ENCODE measurements at places on chromosomes 11 and 22.

- no peak for DNase-seq
Observed at GRCh38 chr11:128616161-128616560, 28.8 kb upstream of the ETS1 start.

GRCh38 chr22:27245056-27245455, 556.5 kb downstream of the MN1 start:
- DNase-seq: no peak

DNA sequence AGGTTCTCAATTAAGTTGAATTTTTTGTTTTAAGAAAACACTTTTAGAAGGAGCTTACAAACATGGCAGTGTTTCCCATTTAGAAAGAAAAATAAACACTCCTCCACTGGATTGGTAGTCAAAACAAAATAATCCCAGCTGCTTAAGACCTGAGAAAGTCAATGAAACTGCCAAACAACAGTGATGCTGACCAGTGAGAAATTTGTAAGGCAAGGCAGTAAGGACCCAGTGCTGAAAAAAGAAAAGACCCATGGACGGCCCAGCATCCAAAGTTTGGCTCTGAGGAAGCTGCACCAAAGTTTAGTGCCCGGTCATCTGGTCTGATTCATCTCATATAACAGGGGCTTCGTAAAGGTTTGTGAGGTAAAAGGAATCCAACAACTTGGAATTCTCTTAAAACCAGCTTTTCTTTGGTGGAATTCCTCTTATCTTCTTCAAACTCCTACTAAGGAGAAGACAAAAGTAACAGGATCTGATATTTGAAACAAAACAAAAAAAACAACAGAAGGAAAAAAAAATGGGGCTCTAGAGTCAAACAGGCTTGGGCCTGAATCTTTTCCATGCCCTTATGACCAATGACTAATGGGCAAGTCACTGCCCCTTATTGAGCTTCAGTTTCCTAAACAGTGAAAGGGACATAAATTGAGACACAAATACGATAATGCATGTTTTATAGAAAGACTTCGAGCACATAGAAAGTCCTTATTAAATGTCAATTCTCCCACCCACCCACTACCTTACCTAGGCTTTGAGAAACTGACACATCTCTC, 383.0 kb upstream of the NARS2 start:
- DNase-seq: no peak

DNA sequence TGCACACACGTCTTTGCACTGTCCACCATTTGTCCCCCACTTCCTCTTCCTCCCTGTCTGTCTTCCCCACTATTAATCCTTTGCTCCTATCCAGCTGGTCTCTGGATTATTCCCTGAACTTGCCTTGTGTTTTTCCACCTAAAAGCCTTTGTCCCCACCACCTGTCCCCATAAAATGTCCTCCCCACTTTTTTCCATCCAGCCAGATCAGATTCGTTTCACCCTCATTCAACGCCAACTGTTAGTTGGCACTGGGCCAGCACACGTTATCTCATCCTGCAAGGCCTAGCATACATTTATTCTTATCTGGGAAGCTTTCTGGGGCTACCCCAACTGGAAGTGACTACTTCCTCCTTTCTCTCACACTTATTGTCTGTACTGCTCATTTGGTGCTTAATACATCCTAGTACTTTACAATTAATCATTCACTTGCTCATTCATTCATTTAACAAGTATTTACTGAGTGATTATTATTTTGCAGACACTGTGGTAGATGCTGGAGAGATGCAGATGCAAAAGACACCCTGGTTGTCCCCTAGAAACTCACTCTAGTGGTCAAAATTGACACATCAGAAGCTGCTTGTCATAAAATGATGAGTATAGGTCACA, 96.2 kb downstream of the RASSF10 start:
- DNase-seq: no peak

- DNase-seq: peak; percentile 47
Observed at GRCh38 chr11:48013269-48013901, 33.0 kb downstream of the PTPRJ start.

GRCh38 chr22:24763872-24764485, 10.5 kb downstream of the PIWIL3 start:
- no peak for DNase-seq

DNA sequence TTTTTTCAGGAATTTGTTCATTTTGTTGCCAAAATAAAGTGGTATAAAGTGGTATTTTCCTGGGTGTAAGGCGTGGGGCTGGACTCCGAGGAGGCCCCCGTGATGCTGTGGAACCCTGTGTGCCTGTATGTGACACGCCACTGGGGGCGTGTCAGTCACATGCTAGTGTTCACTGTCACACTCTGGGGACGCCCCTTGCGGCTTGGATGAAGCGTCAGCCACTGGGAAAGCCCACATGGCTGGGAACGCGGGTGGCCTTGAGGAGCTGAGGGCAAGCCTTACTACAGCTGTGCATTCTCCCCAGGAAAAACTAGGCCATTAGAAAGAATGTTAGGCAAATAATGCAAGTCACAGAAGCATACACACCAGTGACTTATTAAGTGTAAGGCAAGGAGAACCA, 77.0 kb upstream of the SLC25A18 start:
- no peak for DNase-seq

GRCh38 chr11:128933481-128934178, 9.0 kb downstream of the TP53AIP1 start:
- DNase-seq: no peak

DNA sequence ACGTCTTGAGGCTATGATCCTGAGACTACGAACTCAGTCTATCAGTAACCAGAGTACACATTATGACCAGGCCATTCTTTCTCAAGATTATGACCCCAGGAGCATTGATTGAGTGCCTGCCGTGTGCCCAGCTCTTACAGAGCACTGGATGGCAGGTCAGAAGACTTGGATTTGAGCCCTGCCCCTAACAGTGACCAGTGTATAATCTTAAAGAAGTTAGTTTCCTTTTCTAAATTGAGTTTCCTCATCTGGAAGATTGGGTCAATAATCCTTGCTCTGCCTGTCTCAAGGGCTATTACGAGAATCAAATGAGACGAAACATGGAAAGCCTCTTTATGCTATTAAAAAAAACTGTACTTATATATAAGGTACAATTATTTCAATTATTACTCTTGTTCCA, 38.2 kb downstream of the SLCO2B1 start:
- no peak for DNase-seq

DNA sequence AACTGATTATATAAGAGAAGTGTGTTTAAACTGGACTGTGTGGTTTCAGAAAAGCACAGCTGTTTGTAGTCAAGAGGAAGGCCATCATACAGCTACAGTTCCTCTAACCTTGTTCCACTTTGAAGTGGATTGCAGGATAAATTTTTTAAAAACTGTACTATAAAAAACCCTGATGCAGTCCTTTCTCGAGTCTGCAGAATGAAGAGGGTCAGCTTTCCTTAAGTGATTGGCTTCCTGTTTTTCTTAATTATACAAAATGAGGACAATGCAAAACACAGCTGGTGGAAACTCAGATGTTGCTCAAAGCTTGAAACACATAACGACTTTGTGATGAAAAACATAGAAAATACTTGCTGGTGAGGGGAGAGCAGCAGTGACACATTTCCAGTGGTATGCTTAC, 1060.5 kb downstream of the DLG2 start:
- no peak for DNase-seq

DNA sequence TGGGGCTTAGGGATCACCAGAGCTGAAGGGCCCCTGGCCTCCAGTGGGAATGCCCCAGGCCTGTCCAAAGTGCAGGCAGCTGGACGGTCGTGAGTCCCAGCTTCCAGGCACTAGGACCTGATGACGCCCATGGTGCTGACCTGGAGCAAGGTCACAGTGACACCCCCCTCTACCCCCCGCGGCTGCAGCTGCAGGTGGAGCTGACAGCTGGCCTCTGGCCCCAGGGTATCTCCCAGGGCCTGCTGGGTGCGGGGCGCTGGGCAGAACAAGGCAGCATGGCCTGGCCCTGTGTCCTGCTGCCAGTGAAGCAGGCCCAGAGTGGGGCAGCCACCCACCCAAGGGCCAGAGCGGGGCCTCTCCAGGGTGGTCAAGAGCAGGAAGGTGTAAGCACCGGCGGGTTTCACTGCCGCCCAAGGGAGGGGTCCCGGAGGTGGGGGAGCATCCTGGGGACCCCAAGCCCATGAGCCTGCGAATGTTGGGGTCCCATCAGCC, 553 bp upstream of the TCIRG1 start:
- no peak for DNase-seq

- DNase-seq: no peak
Observed at GRCh38 chr22:38310518-38311322, 6.5 kb downstream of the CSNK1E start.

DNA sequence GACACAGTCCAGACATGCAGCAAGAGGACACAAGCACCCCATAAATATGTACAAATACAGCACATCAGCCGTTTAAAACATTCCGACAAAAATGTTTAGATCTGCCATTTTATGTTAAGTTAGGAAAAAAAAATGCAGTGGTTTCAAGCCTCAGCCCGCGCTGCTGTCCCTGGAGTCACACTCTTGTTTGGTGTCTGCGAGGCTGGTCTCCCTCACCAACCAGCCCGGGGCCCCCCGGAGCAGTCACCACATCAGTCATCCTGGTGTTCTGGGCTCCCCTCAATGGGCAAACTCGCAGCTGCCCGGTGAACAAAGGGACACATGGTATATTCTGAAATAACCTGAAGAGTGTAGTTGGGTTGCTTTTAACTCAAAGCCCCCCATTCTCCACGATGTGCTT, 1022.2 kb downstream of the BRD1 start:
- no peak for DNase-seq

DNA sequence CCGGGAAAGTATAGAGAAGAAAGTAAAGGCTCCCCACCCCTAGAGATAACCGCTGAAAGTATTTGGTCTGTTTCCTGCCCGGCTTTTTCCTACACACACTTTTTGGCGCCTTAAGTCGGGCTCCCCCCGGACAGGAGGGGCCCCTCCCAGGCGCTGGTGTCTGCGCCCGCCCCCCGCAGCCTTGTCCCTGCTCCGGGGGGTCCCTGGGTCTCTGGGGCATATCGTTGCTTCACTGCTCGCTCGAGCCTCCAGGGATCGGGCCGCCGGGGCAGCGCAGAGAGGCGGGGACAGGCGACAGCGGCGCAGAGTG, 928 bp upstream of the CRACR2B start:
- no peak for DNase-seq

DNA sequence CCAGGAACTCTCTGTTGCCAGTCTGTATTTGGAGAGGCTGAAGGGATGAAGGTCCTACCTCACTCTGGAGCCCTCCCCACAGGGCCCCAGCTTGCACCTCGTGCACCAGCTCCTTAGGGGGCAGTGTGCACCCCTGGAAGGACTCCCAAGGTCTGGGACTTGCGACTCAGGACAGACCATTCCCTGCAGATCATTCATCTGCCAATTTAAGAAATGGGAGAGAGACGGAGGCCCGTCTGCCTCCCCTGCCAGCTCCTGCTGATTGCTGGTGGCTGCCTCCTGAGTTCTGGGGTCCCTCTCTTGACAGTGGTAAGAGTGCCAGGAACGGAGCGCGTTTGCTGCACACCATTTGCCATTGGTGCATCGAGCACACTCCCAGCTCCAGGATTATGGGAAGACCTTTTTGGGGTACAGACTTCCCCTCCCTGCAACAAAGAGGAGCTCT, 27.4 kb upstream of the MALAT1 start:
- no peak for DNase-seq

- DNase-seq: peak; percentile 15
Observed at GRCh38 chr11:18578975-18579598, 9.4 kb downstream of the UEVLD start.

DNA sequence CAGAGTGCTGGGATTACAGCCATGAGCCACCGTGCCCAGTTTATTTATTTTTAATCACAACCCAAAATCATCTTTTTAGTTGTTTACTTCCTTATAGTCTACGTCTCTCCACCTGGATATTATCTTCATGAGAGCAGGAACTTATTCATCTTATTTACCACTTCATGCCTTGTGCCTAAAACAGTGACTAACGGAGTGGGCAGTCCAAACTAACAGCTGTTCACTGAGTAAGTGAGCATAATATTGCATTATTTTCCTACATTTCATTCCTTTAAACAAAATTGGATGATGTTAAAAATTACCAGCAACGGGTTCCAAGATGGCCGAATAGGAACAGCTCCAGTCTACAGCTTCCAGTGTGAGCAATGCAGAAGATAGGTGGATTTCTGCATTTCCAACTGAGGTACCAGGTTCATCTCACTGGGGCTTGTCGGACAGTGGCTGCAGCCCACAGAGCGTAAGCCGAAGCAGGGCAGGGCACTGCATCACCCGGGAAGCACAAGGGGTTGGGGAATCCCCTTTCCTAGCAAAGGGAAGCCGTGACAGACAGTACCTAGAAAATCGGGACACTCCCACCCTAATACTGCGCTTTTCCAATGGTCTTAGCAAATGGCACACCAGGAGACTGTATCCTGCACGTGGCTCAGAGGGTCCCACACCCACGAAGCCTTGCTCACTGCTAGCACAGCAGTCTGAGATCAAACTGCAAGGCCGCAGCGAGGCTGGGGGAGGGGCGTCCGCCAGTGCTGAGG, 14.1 kb downstream of the TMEM123 start:
- no peak for DNase-seq

DNA sequence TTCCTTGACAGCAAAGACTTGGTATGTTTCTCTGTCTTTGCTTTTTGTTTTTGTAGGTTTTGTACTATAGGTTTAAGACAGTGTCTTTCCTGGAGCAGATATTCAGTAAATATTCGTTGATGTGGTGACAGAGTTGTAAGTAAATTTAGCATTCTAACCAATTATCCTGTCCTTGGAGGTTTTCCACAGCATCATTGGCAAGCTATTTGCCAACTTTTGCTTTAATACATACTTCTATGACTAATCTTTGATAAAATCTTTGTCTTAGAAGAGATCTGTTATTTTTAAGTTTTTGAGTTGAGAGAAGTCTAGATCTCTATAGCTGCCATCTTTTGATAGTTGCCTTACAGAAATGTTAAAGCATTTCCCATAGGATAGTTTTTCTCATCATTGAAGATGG, 3.8 kb downstream of the USP47 start:
- no peak for DNase-seq

DNA sequence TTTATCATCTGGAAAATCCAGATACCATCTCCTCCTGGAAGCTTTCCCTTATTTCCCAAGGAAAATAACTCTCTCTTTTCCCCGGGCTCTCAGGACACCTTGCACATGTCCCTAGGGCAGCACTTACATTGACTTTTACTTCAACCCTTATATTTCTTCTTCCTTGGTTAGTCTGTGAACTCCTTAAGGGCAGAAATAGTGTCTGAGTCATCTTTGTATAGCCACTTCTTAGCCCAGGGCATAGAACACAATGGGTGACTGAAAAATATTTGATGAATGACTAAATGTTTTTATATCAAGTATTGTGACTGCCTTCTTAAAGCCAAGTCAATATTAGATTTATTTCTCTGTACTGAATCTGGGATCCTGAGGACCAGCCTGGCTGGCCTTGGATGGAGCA, 45.4 kb upstream of the MYOD1 start:
- DNase-seq: no peak

- no peak for DNase-seq
Observed at GRCh38 chr11:19013181-19013857, 47.2 kb downstream of the MRGPRX2 start.

GRCh38 chr22:47204002-47204979, 441.8 kb downstream of the TBC1D22A start:
- no peak for DNase-seq

GRCh38 chr22:22194931-22195264, 49.7 kb upstream of the VPREB1 start:
- DNase-seq: no peak

Measured in central memory CD4-positive, alpha-beta T cell (primary cell).